ENCODE measurements at places on chromosomes 13 and 19. TPM values are rescaled to one million over a fixed set of nuclear protein-coding genes. Genes with fewer than 3 reads are reported as not detected.

Gene ZNF579
- 8.5 TPM for total RNA-seq

Gene GNG8
- total RNA-seq, result not detected

Gene LSR
- total RNA-seq, result 0.63 TPM

DNA sequence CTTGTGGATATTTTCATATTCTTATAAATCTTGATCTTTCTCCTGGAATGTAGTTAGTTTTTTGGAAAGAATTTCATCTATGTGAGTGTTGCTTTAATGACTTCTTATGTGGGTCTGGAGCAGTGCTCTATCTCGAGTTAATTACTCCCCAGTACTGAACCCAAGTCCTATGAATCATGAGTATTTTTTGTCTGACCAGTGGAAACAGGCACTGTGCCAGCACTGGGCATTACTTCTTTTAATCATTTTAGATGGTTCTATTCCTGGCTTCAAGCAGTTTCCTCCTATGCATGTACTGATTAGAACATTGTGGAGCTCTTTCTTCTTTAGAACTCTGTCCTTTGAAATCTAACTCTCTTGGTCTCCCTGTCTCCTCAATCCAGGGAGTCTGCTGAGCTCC is 466.3 kb downstream of the PCDH17 start:
- no peak overlapping the region for H3K27ac ChIP-seq
- no peak for DNase-seq
- no peaks in the 10 kb centered on the region for H3K4me1 ChIP-seq
- H3K4me3 ChIP-seq, result no peak overlapping the region

GRCh38 chr13:20714563-20715329 is 11.2 kb downstream of the IL17D start:
- H3K27me3 ChIP-seq, result peaks cover 3% of the 10 kb centered on the region
- peaks cover 5% of the 10 kb centered on the region for H3K4me1 ChIP-seq
- no peak overlapping the region for H3K27ac ChIP-seq

DNA sequence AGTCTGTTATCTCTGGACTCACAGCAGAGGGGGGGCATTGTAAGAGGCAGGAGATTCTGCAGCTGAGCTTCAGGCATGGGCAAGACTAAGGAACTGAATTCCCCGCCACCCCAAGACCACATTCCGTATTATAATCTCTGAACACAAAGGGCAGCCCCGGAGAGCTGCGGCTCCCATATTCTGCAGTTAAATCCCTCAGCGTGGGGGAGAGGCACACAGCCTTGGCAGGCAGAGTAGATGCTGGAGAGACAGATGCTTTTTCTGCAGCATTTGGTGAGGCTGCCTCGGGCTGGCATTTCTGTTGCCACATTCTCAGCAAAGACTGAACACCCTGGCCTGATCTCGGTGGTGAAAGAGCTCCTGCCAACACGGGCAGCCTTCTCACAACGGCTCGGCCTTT is 12.9 kb downstream of the CHAF1A start:
- no peaks in the 10 kb centered on the region for H3K27me3 ChIP-seq
- H3K27ac ChIP-seq, result no peak overlapping the region
- no peaks in the 10 kb centered on the region for H3K4me1 ChIP-seq
- no peak for DNase-seq
- H3K36me3 ChIP-seq, result peaks cover 35% of the 10 kb centered on the region

- H3K27ac ChIP-seq, result no peak overlapping the region
- no peak overlapping the region for H3K4me3 ChIP-seq
- H3K36me3 ChIP-seq, result no peaks in the 10 kb centered on the region
- DNase-seq, result no peak
- H3K27me3 ChIP-seq, result no peaks in the 10 kb centered on the region
Observed at GRCh38 chr19:4519521-4520277, 1.4 kb upstream of the PLIN4 start.

DNA sequence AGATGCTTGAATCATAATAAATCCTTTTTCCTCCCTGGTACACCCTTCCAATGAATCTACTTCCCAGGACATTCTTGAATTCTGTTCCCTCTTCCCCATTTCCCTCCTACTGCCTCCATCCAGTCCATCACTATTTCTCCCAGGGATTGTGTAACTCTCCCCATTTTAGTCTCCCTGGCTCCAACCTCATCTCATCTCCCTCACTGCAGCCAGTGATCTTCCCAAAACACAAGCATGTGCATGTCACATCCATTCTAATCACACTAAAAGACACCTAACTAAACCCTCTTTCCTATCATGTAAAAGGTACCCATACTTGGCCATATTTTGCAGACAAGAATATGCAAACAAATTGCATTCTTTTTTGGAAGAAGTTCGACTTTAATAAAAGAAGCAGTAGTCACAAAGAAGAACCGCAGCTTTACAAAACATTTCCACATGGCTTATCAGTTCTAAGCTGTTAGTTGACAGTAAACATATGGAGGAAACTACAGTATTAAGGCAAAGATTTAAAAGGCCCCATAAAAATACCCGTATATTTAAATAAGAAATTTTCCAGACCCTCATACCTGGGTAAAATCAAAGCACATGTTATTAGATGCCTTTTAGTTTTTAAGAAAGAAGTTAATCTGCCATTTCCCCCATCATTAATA is 111.0 kb downstream of the KCTD12 start:
- no peaks in the 10 kb centered on the region for H3K36me3 ChIP-seq
- DNase-seq, result no peak
- no peak overlapping the region for H3K27ac ChIP-seq
- H3K27me3 ChIP-seq, result no peaks in the 10 kb centered on the region
- H3K4me3 ChIP-seq, result no peak overlapping the region

GRCh38 chr19:58396691-58397532 is 1.5 kb downstream of the RNF225 start:
- H3K4me3 ChIP-seq, result no peak overlapping the region
- no peaks in the 10 kb centered on the region for H3K27me3 ChIP-seq
- peaks cover 23% of the 10 kb centered on the region for H3K36me3 ChIP-seq
- DNase-seq, result no peak
- peaks cover 11% of the 10 kb centered on the region for H3K4me1 ChIP-seq
- H3K27ac ChIP-seq, result no peak overlapping the region

GRCh38 chr13:50344717-50345116 is 329.5 kb downstream of the KCNRG start:
- H3K27ac ChIP-seq, result no peak overlapping the region
- H3K27me3 ChIP-seq, result no peaks in the 10 kb centered on the region
- no peak for DNase-seq
- peaks cover 19% of the 10 kb centered on the region for H3K4me1 ChIP-seq
- no peak overlapping the region for H3K4me3 ChIP-seq

DNA sequence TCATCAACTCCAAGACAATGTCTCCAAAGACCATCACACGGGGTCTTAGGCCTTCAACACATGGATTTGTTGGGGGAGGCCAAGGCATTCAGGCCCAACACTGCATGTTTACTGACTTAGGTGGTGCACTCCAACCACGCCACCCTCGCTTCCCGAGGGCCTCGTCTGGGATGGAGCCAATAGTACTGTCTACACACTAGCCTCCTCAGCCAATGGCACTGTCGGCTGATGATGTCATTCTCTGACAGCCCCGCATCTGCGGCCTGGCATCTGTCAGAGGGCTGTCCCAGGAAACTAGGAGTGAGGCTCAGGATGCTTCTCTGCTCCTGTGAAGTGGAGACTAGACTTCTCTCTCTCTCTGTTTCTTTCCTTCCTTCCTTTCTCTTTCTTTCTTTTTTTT is 96.6 kb downstream of the TEX26 start:
- no peak overlapping the region for H3K27ac ChIP-seq
- no peak overlapping the region for H3K4me3 ChIP-seq
- no peaks in the 10 kb centered on the region for H3K27me3 ChIP-seq
- H3K36me3 ChIP-seq, result no peaks in the 10 kb centered on the region

DNA sequence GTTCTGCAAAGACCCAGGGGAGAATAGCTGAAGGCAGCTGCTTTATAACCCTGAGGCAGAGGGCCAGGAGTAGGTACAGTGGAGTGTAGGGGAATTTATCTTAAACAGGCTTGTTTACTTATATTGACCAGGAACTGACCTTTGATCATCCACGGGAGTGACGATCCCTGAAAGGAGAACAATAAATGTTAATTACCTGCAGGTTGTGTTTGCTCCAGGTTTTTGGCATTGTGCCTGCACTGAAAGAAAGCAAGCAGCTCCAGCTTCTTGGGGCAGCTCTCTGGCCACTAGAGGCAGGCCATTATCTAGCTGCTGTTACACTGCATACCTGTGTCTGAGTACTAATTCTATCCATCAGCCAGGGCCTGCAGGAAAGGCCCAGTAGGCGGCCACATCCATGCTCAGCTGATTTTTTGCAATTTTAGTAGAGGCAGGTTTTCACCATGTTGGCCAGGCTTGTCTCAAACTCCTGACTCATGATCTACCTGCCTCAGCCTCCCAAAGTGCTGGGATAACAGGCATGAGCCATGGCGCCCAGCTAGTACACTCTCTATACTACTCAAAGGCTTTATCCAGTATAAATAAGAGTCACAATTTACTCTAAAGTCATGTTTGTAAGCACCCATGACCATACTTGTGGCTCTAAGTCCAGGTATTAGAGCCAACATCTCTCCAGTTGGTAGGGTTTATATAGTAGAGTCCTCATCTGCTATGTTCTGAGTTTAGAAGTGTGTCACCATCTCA is 8.5 kb upstream of the ZNF91 start:
- H3K27me3 ChIP-seq, result no peaks in the 10 kb centered on the region
- H3K27ac ChIP-seq, result no peak overlapping the region
- H3K4me3 ChIP-seq, result no peak overlapping the region
- no peak for DNase-seq
- no peaks in the 10 kb centered on the region for H3K36me3 ChIP-seq

DNA sequence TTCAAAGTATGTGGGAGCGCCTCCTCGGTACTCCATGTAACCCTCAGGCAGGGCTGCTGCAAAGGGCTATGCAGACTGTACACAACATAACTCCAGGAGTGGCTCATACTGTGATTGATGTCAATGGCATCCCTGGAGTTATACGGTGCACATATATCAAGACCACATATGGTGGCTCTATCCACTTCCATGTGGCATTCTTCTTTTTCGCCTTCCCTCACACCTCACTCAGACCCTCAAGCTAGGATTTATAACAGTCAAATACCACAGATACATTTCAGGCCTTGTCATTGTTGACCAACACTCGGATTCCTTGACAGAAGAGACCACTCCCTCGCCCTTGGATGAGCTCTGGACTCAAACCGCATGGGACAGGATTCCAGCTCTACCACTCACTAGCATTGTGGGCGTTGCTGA is 11.3 kb upstream of the UBL3 start:
- H3K4me3 ChIP-seq, result no peak overlapping the region
- H3K27ac ChIP-seq, result no peak overlapping the region
- no peaks in the 10 kb centered on the region for H3K4me1 ChIP-seq
- DNase-seq, result no peak
